Glutamatergic neuron (in vitro differentiated cells): ENCODE measurements at places on chromosomes 12 and 14.

- no peak for DNase-seq
Measured at GRCh38 chr12:26157001-26157400, 32.2 kb upstream of the BHLHE41 start.

DNA sequence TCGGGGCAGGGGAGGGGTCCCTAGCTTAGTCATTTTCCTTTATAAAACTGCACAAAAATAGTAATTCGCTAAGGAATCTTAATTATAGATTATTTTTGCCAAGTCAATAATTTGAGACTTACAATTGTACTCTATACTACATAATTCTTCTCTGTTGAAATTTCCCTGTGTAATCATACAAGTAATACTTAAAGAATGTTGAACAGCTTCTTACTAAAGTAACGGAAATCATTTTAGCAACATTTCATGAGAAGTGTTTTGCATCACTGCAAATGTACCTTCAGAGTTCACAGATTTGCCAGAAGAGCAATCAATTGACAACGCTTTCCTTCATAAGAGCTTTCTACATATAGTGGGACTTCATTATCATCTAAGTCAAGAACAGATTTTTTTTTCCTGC lies 7.9 kb upstream of the GNG2 start:
- no peak for DNase-seq

DNA sequence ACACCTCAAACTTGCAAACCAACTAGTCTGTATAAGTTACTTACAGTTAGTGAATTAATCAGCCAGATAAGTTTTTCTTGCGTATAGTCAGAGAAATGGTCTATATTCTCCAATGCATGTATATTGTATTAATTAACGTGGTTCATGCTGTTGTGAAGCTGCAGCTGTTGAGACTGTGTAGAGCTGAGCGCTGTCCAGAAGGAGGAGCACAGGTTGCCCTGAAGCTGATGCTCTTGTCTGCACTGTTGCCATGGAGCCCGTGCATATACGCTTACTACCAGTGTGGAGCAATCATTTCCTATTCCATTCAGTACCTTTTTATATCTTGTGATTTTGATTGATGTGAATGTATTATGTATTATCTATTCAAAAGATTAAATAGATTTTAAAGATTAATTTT lies 74.3 kb upstream of the ARID2 start:
- peak; percentile 33 for DNase-seq

GRCh38 chr12:55641595-55641994 lies 4.9 kb downstream of the OR10P1 start:
- DNase-seq = no peak

- DNase-seq = no peak
Measured at GRCh38 chr14:102829016-102829548, 51.8 kb downstream of the TRAF3 start.
